ENCODE measurements at places on chromosomes 2 and 18. TPM values are rescaled to one million over a fixed set of nuclear protein-coding genes. Genes with fewer than 3 reads are reported as not detected.

Gene MCEE
- 20.3 TPM for total RNA-seq

Gene C2orf78
- not detected for total RNA-seq

Gene EPB41L5
- 27.1 TPM for total RNA-seq

Gene OST4
- total RNA-seq: 168 TPM

Gene SLC8A1
- 3.3 TPM for total RNA-seq

Gene MEIS1
- total RNA-seq: 8.8 TPM

Gene CACNB4
- total RNA-seq: 0.49 TPM

Gene TMEM178A
- total RNA-seq: not detected

Gene RASGRP3
- total RNA-seq: 5.8 TPM

Gene UPP2
- 2.2 TPM for total RNA-seq

Gene SYT4
- total RNA-seq: not detected

Gene PLGLB2
- total RNA-seq: 562 TPM

Data from right lobe of liver (tissue), 6 donors.